ENCODE measurements at places on chromosomes 2 and 18.
A peak's percentile ranks its signal among the peaks of the same experiment; 100 is the strongest.

DNA sequence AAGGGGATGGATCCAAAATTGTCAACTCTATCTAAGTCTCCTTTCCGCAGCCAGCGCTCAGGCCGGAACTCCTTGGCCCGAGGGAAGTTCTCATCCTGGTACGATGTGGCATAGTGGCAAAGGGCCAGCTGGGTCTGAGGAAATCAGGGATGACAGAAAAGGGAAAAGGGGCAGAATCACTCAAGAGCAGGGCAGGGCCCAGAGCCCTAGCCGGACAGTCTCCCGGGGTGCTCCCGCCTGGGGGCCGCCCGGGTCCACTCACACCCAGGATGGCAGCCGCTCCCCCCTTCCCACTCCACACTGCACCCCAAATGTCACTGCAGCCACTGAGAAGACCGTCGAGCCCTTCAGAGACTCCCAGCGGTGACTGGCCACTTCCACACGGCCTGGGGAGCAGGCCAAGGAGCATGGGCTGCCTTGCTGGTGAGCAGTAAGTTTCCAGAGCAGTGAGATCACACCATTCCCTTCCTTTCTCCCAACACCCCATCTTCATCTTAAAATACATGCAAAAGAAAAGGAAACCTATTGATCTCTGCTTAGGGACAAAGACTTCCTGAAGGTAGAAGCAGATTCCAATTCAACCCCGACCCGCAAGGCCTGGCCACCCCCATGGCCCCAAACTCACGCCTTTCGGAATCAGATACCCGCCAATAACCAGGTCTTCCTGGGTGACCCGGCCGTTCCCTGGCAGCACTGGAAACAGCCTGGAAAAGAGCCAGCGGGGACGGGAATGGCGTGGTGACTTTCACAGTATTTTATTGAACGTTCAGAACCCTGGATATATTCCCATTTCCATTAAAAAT lies 26.7 kb downstream of the CYP27C1 start:
- DNase-seq = no peak

DNA sequence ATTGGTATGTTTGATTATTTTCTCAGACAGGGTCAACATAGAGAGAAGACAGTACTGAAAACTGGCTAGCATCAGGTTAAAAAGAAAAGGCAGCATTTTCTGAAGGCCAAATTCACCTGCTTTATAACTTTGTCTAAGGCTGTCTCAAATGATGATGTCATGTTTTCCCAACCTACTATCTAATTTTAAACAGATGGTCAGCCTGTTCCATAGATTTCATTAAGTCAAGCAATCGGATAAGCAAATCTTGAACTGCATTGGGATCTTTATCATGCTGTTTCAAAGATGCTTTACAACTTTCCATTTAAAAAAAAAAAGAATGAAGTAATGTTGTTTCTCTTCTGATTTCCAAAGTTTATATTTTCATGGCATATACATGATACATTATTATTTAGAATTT lies 56.3 kb upstream of the SPOPL start:
- DNase-seq = no peak

GRCh38 chr2:39994151-39994550 lies 215.1 kb upstream of the THUMPD2 start:
- no peak for DNase-seq

- DNase-seq = no peak
These were observed 31.5 kb downstream of the CPO start for GRCh38 chr2:206970589-206971360.

GRCh38 chr2:99634234-99634633 lies 144.4 kb upstream of the REV1 start:
- DNase-seq = no peak

DNA sequence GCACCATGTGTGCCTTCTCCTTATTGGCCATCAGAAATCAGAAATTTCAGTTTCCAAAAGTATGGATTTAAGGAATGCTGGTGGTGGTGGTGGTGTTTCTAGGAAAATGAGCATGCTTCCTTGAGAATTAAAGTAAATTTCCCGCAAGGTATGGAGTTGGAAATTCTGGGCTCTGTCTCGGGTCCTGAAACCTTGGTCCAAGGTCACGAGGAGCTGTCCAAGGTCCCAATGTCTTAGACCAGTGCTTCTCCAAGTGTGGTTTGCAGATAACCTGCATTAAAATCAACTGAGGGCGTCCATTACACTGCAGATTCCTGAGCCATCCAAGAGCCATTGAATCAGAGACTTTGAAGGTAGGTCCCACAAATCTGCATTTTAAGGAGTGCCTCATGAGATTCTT lies 210.9 kb upstream of the PKDCC start:
- DNase-seq = peak; percentile 28

- no peak for DNase-seq
These were observed 126.3 kb upstream of the BCL2L11 start for GRCh38 chr2:110994250-110994961.

- no peak for DNase-seq
These were observed 532 bp upstream of the COL3A1 start for GRCh38 chr2:188973641-188974040.

GRCh38 chr2:178008636-178009289 lies 63.8 kb downstream of the PDE11A start:
- DNase-seq = no peak

DNA sequence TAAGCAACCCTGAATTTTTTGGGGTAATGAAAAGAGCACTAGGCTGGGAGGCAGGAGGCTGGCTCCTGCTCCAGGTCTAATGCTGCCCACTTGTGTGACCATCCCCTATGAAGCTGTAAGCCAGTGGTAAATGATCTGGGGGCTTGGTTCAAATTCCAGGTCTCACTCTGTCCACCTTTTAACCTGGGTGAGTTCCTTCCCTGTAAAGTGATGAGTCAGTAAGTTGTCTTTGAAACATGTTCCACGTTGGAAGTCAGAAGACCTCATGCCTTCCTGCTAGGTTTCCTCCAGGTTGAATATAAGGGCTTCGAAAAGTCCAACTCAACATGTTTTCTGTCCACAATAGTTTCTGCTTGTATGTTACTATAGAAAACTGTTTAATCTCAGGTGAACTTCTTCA lies 160.9 kb upstream of the MYT1L start:
- DNase-seq = no peak

DNA sequence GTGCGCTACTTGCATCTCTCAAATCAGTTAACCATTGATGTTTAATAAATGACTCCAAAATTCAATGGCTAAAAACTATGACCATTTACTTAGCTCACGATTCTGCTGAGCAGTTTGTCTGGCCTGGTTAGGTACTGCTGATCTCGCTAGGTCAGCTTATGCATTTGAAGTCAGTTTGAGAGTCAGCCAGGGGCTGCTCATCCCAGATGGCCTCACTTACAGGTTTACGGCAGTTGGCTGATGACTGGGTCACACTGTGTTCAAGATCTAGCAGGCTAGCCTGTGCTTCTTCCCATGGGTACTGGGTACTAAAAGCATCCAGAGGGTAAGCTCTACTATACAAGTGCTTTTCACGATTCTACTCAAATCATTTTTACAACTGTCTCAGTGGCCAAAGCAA lies 122.1 kb downstream of the DLGAP1 start:
- DNase-seq = no peak

DNA sequence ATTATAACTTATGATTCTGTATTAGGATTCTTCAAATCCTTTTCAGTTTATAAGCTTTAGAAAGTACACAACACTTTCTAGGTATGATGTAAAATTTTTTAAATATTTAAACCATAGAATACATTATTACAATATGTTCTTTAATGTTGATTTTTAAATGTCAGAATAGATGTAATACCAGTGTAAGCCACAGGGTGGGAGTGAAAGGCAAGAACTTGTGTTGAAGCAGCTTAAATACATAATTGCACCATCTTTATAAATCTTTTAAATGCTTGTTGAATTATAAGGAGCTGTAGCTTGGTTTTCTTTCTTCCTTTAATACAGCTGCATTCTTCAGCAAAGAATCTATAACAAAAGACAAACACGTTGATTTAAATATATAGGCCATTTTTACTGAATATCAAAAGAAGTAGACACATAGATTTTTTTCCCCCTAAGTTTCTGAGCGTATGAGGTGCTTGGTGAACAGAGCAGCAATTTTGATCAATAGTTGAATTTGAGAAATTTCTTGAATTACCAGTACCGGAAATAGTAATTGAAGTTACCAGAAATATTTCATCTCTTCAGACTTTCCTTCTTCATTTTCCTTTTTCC lies 63.0 kb downstream of the TANK start:
- peak; percentile 26 for DNase-seq

GRCh38 chr18:74507097-74507881 lies 11.1 kb downstream of the CNDP2 start:
- no peak for DNase-seq

DNA sequence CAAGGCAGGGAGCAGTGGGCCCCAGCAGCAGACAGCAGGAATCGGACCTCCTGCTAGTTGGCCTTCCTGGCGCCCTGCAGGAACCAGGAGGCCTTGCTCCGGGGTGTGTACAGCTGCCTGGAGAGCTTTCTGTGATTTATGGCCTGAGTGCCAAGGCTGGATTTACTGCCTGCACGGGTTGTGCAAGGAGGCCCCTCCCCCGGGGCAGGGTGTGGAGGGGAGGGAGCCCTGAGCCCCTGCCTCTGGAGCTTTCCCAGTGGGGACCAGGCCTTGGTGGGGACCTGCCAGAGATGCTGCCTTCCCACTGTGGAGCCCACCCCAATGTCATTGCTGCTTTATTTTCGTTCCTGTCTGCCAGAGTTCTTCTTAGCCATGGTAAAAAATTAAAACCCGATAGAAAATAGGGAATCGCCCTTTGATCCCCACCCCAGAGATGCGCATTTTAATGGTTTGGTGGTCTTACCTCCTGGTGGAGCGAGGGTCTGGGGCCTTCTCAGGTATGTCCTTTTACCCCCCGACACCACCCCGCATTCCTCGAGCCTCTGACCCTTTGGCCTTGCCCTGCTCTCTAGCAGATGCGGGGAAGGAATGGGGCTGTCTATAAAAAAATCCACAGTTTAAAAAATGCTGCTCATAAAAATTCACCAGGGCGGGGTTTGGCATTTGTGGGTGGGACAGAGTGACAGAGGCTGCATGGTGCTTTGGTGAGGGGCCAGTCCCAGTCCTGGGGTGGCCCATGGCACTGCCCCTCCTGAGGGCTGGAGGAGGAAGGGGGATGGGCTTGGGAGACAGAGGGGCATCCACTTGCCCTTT lies 6.9 kb upstream of the RALB start:
- peak; percentile 88 for DNase-seq

GRCh38 chr2:217208867-217209266 lies 349.0 kb upstream of the TNP1 start:
- DNase-seq = no peak

GRCh38 chr2:100146657-100146960 lies 4.2 kb upstream of the AFF3 start:
- DNase-seq = no peak

DNA sequence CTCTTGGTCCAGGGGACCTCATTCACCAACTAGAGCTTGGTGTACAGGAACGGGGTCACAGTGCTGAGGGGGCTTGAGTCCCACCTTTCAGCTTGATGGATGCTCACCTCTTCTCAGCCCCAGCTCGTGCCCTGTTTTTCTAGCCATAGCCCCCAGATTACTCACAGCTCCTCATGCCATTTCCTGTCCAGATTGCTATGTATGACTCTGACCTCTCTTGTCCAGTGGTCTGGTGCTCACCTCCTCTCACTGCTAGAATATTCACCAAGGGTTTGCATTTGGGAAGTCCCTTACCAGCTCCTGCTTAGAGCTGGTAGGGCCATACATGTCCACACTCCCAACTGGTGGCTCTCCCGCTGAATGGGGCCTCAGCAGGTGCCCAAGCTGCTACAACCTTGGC lies 5.9 kb downstream of the LBX2 start:
- DNase-seq = no peak

GRCh38 chr2:182447863-182448262 lies 21.0 kb upstream of the PDE1A start:
- peak; percentile 11 for DNase-seq

DNA sequence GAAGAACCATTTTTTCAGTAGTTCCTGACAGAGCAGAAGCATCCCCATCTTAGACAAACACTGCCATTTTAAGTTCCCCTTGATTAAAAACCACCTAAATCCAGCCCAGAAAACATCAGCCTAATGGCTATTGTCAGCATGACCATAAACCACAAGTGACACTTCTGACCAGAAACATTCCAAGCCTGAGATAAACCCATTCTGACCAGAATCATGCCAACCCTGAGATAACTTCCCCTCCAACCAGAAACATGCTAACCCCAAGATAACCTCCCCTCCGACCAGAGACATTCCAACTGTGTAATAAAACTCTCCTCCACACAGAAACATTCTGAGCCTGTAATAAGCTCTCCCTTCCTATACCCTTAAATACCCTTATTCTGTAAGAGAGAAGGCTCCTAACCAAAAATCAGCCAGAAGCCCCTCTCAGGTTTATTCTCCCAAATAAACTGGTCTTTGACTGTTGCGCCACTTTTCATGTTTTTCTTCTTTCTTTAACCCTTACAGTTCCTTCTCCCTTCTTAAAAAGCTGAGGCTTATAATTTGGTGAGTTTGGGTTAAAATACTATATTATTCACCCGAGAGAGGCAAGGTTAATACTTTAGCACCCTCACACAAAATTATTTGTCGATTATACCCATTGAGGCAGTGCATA lies 149.7 kb downstream of the HNMT start:
- no peak for DNase-seq

DNA sequence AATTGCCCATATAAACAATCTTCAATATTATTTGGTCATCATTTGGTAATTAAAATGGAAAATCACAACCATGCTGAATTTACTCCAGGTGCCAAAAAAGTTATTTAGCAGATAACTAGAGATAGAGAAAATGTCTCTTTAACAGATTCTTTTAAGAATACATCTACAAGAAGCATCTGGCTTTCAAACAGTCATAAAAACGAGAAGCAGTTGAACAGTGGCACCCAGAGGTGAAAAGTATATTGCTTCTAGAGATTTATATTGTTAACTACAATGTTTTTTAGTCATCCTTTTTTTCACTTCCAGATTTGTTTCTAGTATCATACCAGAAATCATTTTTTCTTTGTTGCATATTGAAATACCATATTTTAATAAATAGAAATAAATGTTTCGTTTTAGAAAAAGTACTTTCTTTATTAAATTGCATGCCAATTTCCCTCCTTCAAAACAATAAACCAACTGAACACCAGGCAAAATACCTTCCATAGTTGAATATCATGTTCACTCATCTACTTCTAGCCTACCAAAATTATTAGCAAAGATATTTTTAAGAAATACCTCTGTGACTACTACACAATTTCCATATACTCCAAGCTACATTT lies 65.4 kb upstream of the HNRNPA3 start:
- DNase-seq = peak; percentile 45

DNA sequence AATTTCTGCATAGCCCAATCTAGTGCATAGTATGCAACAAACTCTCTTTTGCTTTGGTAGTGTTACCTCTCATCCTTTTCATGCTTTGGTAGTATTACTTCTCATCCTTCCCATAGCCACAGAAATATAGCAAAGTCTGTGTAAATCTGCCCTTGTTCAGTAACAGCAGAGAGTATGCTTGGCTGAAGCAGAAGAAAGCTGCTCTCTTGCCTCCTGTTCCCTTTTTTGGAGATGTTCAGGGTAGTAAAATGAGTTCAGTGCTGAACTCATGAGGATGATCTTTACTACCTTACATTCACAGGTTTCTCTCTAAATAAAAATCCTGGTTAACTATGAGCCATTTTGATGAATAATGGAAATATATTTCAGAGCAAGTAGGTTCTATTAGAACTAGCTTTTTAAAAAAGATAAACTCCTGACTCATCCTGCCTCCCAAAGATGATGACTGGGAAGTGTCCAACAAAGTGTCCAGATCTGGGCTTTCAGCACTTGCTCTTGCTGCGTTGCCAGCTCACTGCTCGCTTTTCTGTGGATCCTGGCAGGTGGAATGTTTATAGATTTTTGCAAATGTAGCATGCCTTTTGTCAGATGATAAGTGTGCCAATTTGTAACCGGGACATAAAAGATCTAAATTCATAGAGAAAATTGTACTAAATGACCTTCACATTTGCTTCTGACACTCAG lies 29.4 kb upstream of the CHMP3 start:
- no peak for DNase-seq

All from HTR-8/SVneo (cell line).